ENCODE measurements at places on chromosomes 2 and 18.

GRCh38 chr2:197011801-197012641 is 85.5 kb upstream of the PGAP1 start:
- no peak for DNase-seq

DNA sequence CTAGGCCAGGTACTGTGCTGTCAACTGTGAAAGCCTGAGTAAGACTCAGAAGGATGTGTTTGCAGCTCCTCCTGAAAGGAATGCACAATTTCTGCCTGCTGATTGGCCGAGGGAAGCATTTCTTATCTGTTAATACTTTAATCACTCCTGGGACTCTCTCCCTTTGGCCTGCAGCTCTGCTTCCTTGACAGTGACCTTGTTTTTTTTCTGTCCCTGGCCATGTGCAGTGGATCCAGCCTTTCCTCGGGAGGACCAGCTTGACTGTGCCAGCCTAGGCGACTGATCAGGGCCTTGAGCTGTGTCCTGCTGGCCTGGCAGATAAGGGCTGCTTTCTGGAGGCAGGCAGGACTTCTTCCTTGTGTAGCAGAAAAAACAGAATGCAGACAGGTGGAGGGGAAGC is 10.0 kb downstream of the RNF144A start:
- DNase-seq = no peak

DNA sequence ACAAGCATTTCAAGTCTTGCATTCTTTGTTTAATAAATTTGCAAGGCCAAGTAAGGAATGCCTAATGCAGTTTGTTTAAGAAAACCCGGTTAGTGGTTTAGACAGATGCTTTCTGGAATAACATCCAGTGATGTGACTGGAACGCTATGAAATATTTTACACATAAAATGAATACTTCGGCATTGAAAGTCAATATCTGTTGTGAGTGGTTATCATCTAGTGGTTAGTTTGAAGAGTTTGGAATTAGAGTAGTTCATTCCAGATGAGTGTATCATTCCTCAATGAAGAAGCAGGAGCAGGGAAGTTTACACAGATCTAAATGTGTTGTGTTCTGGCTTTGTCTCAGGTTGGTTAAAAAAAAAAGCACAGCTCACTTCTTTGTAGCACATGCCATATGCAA is 608.0 kb upstream of the PIK3C3 start:
- no peak for DNase-seq

GRCh38 chr2:42569116-42569711 is 782 bp downstream of the MTA3 start:
- DNase-seq = no peak

DNA sequence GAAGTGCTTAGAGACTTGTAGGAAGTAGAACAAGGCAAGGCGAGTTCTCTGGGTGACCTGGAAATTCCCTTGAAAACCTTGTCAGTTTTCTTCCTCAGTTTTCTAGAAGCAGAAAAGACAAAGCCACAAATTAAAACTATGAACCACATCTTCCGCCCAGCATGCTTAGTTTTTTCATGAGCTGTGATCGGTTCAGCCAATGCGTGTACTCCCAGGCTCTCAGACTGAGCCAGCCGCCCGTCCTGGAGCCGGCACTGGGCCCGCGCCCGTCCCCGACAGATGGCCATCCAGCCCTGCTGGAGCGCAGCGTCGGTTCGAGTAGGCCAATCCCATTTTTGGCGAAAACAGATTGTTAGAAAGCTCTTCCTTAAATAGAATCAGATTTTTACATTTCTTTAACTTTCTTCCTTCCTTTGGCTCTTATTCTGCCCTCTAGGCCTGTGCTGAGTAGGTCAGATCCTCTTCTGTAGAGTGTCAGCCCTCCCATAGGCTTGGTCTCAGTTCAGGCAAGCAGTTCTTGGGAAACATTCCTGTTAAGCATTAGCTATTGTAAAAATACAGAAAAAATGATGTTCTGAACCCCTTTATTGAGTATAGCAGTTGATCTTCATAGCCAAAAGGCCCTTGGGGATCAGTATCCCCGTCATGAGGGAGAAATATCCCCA is 112.5 kb downstream of the NCK2 start:
- no peak for DNase-seq

GRCh38 chr2:39260087-39260486 is 16.3 kb upstream of the CDKL4 start:
- DNase-seq = no peak

- DNase-seq = no peak
Observed at GRCh38 chr2:196697825-196698224, 58.3 kb downstream of the CCDC150 start.

- DNase-seq = no peak
Observed at GRCh38 chr2:45261746-45262145, 252.5 kb upstream of the SIX2 start.

DNA sequence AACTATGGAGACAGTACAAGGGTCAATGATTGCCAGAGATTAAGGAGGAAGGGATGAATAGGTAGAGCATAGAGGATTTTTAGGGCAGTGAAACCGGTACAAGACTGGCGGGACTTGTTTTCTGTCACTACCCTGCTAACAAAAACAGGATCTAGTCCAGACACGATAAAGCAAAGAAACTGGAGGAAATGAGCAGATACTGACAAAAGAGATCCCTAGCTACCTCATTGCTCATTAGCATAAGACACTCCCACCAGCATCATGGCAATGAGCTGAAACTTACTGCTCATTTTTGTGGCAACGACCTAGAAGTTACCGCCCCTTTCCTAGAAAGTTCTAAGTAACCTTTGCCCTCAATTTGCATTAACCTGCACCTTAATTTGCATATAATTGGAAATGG is 131.2 kb downstream of the ETAA1 start:
- no peak for DNase-seq

- DNase-seq = no peak
Observed at GRCh38 chr2:120754067-120754960, 18.6 kb downstream of the GLI2 start.

DNA sequence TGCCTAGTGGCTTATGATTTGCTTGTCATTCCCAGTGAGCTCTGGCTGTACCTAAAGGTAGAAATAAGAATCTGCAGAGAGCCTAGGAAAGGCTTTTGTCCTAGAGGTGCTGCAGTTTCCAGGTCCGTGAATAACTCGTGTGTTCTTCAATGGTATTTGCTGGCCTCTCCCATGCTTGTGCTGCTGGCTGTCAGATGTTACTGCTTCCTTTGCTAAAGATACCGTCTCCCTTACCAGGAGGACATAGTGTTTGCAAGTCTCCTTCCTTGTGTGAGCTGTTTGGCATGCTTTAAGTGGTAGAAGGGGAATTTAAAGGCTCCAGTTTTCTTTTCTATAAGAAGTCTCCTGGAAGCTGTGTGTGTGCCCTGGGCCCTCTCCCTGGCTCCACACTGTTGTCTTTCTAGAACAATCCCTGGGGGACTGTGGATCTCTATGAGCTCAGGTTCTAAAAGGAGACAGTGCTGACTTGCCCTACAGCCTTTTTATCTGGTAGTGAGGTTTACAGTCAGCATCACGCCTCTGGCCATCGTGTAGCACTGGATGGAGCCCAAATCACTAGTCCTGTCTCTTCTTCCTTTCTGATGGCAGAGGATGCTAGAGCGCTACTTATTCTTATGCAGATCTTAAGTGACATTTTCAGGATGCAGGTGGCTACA is 65.8 kb downstream of the RNF144A start:
- DNase-seq = no peak

DNA sequence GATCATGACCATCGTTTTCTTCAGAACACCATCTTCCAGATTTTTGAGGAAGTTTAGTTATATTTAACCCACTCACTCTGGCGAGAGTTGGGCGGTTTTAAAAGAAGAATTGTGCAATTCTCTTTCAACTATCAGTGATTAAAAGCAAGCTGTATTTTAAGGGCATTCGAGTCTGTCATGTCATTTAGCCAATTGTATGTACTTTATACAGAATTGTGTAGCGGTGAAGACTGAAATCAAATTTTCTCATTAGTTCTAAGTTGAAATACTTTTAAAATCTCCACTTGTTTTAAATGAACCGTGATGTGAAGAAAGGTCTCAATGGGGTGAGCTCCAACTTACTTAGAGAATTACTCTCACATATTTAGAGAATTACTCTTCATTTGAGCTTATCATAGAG is 214.6 kb upstream of the DTNA start:
- no peak for DNase-seq
